ENCODE measurements at places on chromosomes 4 and X.

GRCh38 chrX:125205133-125205917 is 114.3 kb upstream of the TEX13C start:
- DNase-seq: peak; percentile 4

GRCh38 chrX:20506739-20507138 is 240.0 kb upstream of the RPS6KA3 start:
- DNase-seq: no peak

DNA sequence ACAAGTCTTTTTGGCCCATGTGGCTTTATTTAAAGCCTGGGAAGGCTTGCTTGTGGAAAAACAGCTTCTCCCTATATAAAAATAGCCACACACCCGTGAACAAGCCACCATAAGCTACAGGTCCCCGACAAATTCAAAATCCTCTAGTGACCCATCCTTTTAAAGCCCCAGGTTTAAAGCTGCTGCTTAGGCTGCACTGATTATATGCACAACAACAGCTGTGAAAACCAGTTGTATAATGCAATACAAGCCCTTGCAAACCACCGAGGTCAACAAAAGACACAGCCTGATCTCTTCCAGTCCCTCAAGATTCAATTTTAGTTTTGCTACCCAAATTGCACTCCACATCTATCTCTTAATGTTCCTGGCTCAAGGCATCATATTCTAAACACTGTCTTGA is 186.0 kb upstream of the WDFY3 start:
- DNase-seq: no peak

DNA sequence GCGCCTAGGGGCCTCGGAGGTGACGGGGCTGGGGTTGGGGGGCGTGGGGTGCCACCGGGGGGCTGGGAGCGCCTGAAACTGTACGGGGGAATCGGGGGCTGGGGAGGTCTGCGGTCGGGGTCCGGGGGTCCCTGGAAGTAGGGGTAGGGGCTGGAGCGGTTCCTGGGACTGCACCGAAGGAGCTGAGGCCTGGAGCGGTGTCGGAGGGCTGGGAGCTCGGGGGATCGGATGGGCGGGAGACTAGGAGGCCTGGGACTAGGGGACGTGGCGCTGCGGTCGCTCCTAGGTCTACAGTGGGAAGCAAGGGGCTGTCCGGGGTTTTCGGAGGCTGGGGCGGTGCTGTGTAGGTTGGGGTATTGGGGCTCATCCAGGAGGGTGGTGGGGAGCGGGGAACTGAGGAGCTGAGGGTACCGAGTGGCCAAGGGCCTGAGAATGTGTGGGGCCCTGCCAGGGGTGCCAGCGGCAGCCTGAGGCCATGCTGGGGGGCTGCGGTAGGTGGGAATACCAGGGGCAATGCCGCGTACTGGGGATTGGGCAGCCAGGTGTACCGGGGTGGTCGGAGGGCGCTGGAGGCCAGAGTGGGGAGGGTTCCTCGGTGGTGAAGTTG is 562 bp downstream of the AKAP17A start:
- peak; percentile 20 for DNase-seq

GRCh38 chr4:39323821-39324220 is 42.3 kb downstream of the RFC1 start:
- DNase-seq: no peak

- no peak for DNase-seq
These were observed 232.5 kb downstream of the ARHGAP10 start for GRCh38 chr4:147964266-147964880.

DNA sequence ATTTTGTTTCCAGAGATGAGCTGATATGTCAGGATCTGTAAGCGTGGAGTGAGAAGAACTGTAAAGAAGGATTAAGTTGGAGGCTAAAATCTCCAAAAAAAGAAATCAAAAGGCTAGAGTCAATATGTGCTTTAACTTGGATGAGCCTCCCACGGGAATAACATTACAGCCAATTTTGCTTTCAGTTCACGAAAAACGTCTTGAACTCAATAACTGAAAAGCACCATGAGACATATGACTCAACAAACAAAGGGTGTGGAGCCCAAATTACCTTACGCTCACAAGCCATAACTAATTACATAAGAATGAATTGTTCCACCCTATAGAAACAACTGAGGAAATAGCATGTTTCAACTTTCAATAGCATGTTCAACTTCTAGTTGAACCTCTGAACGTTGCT is 22.3 kb downstream of the TMPRSS11D start:
- no peak for DNase-seq

DNA sequence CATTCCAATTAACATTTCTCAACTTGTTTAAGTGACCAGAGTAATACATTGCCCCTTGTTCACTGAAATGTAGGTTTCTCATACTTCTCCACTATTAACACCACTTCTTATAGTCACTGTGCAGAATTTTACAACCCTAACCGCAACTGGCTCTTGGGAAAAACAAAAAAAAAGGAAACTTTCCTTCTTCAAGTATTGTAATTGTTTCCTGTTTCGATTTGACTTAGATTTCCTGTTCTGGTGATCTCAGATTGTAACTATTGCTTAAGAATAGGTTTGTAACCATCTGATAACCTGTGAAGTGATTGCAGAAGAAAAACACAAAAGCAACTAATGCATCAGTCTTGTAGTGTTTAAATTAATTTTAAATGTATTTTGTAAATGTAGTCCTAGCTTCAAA is 594.7 kb upstream of the GALNT7 start:
- DNase-seq: no peak

GRCh38 chr4:101279377-101279871 is 67.9 kb downstream of the PPP3CA start:
- peak; percentile 82 for DNase-seq

GRCh38 chr4:58254291-58254690 is 1144.1 kb upstream of the IGFBP7 start:
- DNase-seq: no peak

DNA sequence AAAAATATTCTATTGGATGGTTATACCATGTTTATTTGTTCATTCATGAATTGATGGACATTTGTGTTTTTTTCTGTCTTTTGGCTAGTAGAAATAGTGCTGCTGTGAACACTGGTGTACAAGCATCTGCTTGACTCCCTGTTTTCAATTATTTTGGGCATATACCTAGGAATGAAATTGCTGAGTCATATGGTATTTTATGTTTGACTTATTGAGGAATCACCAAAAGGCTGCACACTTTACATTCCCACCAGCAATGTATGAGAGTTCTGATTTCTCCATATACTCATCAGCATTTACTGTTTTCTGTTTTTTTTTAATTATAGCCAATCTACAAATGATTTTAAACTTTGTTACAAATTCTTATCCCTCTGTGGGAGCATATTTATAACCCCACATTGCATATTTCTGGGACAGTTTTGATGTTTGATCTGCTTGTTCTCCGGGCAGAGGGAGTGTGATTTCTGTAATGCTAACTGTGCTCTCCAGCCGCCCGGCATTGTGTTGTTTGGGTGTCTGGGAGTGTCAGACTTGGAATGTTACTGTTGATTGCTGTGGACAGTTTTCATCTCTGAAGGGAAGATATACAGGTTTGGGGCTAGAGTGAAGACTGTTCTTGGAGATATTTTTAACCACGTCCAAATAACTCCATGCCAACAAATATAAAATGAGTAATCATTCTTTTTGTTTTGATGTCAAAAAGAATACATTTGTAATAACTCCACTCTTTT is 60.5 kb upstream of the PGRMC2 start:
- no peak for DNase-seq

DNA sequence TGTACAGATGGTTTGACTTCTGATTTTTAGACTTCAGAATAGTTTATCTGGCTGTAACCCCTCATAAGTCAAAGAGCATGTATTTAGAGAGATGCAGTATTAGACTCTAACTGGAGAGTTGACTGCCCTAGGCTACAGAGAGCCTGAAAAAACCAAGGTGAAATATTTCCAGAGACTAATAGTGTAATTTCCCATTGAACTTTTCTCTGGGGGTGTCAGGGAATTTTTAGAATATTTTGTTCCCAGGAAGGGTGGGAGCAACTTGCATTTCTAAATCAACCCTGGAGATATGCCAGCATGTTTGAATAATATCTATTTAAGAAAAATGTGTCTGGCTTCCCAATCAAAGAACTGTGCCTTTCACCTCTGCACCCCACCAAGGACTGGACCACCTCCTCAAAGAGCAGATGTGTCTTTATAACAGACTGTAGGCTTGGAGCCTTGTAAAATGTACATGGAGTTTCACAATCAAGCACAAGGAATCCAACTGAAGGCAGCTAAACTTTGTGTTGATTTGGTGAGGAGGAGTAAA is 2.0 kb downstream of the ANXA3 start:
- DNase-seq: no peak

DNA sequence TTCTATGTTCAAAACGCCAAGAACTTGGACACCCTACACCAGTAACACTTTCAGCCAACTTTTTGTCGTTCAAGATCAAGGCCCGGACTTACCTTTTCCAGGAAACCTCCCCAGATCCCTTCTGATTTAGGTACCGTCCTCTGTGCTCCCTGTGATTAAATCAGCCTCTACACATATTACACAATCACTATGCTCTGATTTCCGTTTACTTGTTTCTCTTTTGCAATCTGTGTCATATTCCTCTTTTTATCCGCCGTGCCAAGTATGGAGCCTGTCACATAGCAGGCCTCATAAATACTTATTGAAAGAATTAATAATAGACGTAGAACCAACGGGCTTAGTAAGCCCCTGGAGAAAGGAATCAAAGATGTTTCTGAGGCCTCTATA is 722 bp upstream of the TMEM33 start:
- no peak for DNase-seq

GRCh38 chr4:68865760-68866159 is 50.0 kb downstream of the UGT2B10 start:
- no peak for DNase-seq

DNA sequence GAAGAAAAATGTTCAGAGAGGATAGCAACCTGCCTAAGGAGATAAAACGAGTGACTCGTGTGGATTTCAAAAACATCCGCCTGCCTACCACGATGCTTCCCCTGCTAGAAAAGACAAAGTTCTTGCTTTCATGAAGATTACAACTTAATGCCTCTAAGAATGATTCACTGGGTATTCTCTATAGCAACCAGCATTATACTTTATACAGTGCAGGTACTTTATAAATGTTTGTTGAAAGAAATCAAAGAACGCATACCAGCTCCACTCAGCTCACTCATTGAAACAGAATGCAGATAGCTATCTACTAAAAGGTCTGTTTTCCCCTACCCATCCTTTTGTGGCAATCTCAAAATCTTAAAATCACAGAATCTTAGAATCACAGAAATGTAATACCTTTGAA is 33.7 kb downstream of the GASK1B start:
- DNase-seq: no peak

DNA sequence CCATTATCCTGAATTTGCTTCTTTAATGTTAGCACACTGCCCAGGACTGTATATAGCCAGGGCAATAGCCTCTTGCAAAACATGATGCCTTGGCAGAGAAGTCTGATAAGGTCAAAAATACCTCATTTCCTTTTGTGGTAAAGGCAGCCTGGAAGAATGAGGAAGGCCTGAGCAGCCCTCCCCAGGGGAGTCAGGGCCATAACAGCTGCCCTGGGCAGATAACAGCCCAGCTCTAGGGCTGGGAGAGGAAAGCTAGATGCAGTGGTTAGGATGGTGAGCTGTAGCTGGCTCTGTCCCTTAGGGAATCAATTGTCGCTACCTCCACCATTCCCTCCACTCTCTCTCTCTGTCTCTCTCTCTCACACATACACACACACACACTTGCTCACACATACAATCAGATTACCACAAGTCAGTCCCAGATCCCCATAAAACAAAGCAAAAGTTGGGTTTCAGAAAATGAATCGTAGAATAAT is 29.2 kb downstream of the EFHC2 start:
- DNase-seq: peak; percentile 21

DNA sequence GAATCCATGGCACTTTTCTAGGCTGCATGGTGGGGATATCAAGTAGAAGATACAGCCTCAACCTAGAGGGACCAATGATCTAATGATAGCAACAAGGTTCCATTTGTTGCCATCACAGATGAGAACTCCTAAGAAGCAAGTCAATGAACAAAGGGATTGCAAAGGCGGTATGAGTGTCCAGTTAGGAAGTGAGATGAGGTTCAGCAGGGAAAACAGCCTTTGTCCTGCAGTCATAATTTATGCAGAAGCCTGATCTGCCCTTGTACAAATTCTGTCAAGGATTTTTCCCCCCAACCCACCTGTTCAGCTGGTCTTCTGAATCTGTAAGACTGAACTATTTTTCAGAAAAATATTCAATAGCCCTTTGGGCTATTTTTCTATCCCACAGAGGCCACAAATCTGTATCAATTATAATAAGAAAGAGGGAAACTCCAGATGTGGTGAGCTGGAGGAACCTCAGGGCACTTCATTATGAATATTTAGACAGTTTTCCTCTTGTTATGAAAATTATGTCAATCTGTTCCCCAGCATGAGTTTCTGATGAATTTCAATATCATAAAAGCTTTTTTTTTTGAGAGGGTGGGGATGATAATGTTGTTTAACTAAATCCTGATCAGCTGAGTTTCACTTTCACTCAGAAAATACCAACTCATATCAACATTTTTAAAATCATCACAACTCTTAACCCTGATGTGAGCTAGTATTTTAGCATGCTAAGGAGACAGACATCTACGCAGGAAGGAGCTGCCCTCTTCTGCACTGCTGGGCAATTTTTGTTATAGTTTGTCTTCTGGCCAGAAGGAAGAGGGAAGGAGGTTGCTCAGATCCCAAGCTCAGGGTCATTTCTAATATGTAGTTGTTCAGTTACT is 127.2 kb upstream of the MAP3K15 start:
- no peak for DNase-seq

- DNase-seq: no peak
These were observed 1.3 kb downstream of the CASP3 start for GRCh38 chr4:184648054-184648312.
